NCI-H1436 treated with DMSO at 0.1 percent for 48 hours (cell line): ENCODE measurements at places on chromosomes 6 and 20.

DNA sequence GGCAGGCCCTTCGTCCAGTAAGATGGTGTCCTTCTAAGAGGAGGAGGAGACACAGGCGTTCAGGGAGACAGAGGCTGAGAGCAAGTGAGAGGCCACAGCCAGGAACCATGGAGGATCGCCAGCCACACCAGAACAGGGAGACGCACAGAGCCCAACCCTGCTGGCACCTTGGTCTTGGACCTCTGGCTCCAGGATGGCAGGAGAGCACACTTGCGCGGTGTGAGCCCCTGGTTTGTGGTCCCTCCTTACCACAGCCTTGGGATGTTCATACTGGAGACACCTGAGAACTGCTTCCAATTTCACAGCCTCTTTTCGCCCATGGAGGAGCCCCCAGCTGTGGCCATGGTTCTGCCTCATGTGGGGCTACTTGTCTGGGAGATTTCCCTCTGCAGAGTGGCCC is 222.4 kb downstream of the DLL1 start:
- no peak for DNase-seq

GRCh38 chr20:46249671-46250070 is 58.6 kb downstream of the CDH22 start:
- DNase-seq = no peak

DNA sequence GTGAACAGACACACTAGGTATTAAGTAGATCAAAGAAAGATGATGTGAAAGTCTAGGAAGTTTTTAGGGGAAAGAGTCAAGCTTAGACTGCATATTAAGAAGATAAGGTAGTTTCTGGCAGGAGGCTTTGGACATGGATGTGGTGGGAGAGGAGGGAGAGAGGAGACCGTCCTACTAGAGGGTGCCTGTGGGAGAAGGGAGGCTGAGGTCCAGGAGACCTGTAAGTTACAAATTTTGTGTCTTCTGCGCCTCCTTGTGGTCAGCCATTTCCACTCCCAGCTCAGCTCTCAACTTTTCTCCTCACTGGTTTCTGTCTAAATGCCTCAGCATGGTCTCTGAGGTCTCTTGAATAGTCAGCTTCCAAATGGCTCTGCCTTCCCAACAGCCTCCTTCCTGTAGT is 193.5 kb downstream of the UNC5CL start:
- DNase-seq = no peak

- DNase-seq = no peak
These were observed 53.0 kb downstream of the HLA-A start for GRCh38 chr6:29995340-29995777.

- no peak for DNase-seq
These were observed 89.7 kb downstream of the SMPDL3A start for GRCh38 chr6:122878796-122879195.

- DNase-seq = no peak
These were observed 132.5 kb downstream of the ZFAND3 start for GRCh38 chr6:37952027-37952426.

DNA sequence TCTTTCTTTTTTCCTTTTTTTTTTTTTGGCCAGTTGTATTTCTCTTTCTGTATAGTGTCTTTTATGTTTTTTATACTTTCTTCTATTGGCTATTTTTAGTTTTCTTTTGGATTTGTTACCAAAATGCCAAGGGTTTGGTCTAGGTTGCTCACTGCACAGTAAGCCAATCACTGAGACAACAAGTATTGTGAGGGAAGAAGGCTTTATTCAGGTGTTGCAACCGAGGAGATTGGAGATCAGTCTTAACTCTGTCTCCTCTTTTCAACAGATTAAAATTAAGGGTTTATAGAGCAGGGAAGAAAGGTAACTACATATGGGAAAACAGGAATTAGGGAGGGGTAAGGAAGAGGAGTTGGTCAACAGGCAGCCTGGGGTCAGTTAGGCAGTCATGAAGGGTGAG is 10.1 kb upstream of the TRIM26 start:
- DNase-seq = no peak

- no peak for DNase-seq
These were observed 2.1 kb downstream of the TGM6 start for GRCh38 chr20:2382833-2383232.

- no peak for DNase-seq
These were observed 5.3 kb upstream of the GDAP1L1 start for GRCh38 chr20:44241796-44242195.

GRCh38 chr6:105567140-105567539 is 164.3 kb upstream of the PREP start:
- DNase-seq = no peak
